NCI-H510A (cell line): ENCODE measurements at places on chromosomes 5 and 9.

DNA sequence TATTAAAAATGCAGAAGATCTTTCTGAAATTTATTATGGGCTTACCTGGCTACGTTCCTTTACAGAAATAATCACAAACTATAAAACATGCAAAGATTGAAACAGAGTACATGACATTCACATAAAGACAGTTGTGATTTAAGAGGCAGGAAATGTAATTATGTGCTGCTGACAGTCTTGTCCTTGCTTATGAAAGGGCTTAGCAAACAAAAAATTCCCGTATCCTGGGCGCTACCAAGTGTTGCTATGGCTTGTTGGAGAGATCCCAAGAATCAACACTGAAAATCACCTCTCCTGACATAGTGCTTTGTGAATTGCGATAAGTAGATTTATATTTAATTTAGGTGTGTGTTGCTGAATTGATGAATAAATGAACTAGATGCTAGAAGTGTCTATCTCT is 352.5 kb upstream of the C9orf72 start:
- no peak for DNase-seq

DNA sequence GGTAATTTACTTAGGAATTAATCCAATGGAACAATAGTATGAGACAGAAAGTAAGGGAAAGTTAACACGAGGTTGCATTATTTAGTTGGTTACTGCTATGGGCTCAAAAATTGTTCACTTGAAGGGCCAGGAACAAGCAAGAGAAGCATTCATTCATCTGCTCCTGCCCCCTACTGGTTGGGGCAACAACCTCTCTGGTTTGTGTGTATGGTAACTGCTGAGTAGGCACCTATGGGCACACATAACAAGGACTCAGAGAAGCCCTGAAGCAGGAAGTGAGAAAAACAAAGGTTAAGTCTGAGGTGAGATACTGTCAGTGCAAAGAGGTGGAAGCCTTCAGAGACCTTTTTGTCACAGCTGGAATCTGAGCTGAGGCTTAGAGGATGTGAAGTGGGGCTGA is 34.4 kb upstream of the RANBP6 start:
- no peak for DNase-seq

DNA sequence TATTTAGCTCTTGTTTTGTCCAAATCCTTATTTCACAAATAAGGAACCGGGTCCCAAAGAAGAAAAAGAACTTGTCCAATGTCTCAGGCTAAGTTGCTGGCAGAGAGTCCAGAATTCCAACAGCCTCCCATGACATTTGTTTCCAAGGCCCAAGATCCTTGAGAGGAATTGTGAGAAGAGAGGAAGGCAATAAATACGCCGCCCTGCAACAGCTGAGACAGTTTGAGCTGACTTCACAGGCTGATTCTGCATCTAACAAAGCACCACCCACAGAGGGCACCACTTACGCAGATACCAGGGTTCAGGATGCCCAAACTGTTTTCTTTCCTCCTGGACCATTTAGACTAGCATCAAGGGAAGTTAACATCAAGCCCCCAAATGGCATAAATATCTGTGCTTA is 211.3 kb downstream of the FAM114A2 start:
- no peak for DNase-seq

GRCh38 chr9:93308676-93309075 is 124.7 kb downstream of the WNK2 start:
- no peak for DNase-seq

DNA sequence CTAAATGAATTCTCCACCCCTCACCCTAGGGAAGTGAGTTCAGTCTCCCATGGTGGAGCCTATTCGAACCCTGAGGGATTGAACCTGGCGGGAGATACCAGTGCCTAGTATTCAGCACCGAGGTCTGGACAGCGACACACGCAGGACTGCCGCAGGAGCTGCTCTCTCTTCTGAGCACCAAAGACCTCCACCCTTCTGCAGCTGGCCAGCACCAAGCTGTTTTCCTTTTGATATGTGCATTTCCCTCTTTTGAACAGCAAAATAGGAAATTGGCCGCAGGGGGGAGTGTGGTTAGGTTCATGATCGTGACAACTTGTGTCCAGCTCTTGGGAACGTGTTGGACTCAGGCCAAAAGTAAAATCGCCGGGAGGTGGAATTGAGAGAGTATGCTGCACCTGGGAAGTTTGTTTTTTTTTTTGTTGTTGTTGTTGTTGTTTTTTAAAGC is 1.2 kb upstream of the PCSK1 start:
- DNase-seq: peak; percentile 19

GRCh38 chr5:32642276-32643002 is 57.1 kb downstream of the SUB1 start:
- no peak for DNase-seq

DNA sequence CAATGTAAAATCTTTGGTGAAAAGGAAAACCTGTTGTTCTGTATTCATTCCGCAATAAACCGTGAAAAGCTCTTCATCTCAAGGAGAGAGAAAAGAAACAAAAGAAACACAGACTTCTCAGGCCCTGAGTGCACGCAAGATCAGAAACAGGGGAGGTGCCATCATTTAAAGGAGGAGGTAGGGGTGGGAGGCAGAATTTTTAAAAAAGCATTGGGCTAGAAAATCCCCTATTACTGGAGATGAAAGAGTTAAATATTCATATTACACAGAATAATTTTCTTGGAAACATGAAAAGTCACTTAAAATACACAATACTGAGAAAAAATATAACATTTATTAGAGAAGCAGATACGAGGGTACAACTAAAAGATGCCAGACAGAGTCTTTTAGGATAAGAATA is 56.3 kb downstream of the USP20 start:
- DNase-seq: no peak

DNA sequence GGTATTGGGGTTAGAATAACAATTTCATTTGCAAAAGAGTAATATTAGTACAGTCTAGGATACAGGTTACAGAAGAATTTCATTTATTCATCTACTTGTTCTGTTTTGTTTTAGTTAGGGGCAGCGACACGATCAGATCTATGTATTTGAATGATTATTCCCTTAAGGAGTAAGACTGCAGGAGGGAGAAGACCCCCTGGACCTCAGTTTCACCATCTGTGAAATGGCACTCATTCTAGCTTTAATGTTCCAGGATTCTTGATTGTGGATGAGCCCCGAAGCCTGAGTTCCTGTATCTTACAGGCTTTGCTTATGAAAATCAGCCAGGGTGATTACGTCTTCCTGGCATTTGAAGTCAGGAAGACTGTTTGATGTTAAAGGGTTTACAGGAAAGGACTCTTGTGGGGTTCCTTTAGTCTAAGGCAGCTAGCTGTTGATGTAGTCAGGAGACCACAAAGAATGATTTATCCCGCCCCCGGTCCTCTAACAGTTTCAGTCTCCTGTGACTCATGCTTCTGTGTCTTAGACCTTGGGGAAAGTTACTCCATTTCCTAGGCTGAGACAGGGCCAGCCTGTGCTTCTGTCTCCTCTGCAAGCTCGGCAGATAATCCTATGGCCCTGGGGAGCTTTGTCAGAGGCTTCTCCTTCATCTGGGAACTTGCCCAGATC is 11.5 kb downstream of the SMIM3 start:
- DNase-seq: no peak

DNA sequence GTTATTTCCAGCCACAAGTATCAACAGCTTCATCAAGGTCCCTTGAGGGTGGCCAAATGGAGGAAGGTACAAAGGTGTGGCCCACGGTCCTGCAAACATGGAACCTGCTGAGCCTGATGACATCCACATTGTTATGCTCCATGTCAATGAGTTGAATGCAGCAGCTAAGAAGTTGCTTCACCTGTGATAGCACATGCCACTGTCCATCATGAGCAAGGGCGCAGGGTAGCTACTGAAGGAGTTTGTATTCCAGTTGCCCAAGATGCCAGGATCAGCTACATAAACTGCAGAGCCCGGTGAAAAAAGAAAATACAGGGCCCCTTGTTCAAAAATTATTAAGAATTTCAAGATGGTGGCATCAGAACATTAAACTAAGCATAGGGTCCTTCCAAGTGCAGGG is 24.2 kb downstream of the LSM11 start:
- no peak for DNase-seq

- no peak for DNase-seq
Measured at GRCh38 chr5:89064736-89065135, 181.8 kb upstream of the MEF2C start.

DNA sequence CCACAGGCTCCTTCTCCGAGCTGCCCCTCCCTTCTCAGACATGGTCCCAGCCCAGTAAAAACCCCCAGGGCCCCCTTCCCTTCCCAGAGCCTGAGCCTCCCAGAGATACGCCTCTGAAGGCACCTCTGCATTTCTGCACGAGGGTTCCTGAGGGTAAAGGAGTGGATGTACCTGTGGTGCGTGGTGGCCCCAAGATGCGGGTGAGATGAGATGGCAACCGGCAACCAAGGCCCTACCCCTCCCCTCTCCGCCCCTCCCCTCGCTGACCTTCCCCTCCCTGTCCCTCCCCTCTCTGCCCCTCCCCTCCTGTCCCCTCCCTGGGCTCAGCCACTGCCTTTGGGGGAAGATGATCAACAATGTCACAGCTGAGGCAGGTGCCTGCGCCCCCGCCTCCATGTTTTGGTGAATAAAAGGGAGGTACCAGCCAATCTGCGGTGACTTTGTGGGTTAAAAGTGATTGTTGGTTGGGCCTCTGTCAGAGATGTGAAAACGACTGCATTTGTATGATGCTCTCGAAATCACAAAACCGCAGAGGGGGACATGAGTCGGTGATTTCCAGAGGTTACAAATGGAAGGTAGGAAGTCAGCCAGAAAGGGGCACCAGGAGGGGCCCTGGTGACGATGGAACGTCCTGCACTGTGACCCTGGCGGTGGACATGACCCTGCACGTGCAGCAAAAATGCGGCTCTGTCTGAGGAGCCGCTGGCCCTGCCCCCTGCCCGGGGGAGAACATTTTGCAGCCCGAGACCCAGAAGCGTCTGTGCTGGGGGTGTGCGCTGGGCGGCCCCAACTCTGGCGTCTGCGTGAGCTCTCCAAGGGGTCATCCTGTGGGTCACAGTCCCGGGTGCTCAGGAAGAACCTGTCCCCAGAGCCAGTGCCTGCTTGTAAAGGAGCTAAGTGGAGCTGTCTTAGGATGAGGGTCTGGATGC is 3.7 kb downstream of the LCN9 start:
- DNase-seq: no peak

GRCh38 chr9:122223435-122223834 is 5.3 kb downstream of the LHX6 start:
- DNase-seq: no peak

DNA sequence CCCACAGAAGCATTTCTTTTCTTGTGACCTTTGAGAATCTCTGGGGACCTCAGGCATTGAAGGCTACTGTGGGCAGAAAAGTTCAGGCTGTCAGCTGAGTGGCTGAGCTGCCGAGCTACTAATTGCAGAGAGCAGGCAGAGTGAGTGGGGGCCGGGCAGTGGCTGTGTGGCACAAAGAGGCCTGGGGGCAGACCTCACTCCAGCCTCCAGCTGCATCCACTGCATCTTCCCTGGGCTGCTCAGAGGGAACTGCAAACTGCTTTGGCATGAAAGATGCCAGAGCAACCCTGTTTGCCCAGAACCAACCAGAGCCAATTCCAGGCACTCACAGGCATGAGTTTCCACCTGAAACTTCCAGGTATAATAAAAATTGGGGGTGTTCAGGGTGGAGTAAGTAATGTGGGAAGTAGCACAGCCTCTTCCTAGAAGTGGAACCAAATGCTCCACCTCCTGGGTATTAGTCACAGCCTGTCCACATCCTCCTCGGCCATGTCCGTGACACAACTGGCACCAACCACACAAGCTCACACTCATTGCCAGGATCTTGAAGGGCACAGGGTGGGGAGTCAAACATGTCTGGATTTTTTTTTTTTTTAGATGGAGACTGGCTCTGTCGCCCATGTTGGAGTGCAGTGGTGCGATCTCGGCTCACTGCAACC is 548.9 kb downstream of the BNC2 start:
- DNase-seq: no peak

GRCh38 chr5:170791325-170791954 is 7.9 kb downstream of the GABRP start:
- no peak for DNase-seq

GRCh38 chr5:131198625-131199024 is 27.9 kb downstream of the LYRM7 start:
- no peak for DNase-seq

GRCh38 chr5:171315386-171315891 is 6.4 kb downstream of the TLX3 start:
- no peak for DNase-seq

DNA sequence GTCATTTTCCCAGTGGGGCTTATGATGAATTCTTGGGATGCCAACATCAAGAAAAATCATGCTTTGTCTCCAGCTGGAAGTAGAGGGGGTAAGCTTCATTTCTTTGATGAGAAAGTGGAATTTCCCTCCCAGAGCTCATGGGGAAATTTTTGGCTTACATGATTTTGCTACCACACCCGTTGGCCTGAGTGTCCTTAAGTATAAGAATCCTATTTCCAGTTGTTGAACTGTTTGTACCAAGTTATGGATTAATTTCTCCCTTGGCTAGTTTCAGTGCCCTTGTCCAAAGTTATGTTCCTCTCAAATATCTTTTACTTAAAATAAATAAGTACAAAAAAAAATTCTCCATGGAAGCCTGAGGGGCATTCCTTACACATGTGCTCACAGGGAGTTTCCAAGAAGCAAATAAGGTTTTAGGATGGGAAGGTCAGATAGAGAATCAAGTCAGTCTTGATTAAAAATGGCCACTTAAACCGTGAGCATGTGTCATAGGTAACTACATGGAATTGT is 82.3 kb downstream of the PTCD2 start:
- DNase-seq: no peak

GRCh38 chr9:2872931-2873323 is 29.0 kb upstream of the PUM3 start:
- DNase-seq: no peak

- DNase-seq: peak; percentile 38
Measured at GRCh38 chr5:155605920-155606319, 592.4 kb downstream of the KIF4B start.

- DNase-seq: no peak
Measured at GRCh38 chr9:123225995-123226394, 42.4 kb downstream of the STRBP start.

DNA sequence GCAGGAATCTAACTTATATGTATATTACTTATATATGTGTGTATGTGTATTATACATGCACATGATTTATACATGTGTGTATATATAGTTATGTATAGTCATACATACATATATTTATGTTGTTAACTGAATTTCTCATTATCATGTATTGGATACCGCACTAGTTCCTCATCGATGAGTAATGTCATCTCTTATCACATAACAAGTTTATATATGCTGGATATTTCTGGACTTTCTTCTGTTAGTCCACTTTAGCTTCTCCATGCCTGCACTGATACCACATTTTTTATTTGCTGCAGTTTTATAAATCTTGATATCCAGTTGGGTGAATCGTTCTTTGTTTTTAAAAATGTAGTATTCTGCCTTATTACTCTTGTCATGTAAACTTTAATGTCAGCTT is 50.2 kb downstream of the APC start:
- no peak for DNase-seq

DNA sequence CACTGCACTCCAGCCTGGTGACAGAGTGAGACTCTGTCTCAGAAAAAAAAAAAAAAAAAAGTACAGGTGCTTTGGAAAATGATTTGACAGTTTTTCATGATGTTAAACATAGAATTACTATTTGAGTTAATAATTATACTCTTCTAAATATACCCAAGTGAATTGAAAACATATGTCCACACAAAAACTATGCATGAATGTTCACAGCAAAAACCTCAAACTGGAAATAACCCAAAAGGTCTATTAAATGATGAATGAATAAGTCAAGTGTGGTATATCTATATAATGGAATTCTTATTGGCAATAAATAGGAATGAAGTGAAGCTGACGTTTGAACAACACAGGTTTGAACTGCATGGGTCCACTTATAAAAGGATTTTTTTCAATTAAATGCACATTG is 207.2 kb upstream of the DAB2 start:
- no peak for DNase-seq
